Activated CD8-positive, alpha-beta memory T cell treated with anti-CD3 and anti-CD28 coated beads, Interleukin-2, amount 10 ng/mL, durations not matched to agents 7 days and 5 days (primary cell): ENCODE measurements at places on chromosomes 6 and 20. TPM values are rescaled to one million over a fixed set of nuclear protein-coding genes. Genes with fewer than 3 reads are reported as not detected.

DNA sequence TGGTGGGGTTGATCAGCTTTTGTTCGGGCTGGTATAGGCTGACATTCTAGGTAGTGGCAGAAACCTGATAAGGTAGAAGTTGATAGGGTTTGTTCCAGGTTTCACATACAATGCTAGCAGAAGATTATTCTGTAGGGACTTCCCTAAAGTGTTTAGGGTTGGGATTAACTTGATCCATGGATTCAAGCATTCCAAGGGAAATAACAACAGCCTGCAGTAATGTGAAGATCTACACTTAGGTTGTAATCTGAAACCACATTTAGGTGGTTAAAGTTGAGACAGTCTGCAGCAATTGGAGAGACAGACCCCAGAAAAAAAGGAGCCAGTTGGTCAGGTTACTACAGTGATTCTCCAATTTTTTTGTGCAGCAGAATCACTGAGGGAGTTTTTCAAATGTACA is 56.1 kb downstream of the GJA1 start:
- no peak for DNase-seq

GRCh38 chr6:91045161-91045560 is 458.3 kb upstream of the MAP3K7 start:
- no peak for DNase-seq

The SLC13A3 gene
- 0.19 TPM for total RNA-seq

The VNN1 gene
- total RNA-seq: not detected

GRCh38 chr6:34957231-34957783 is 68.3 kb downstream of the ANKS1A start:
- DNase-seq: no peak

The SERINC1 gene
- 52.4 TPM for total RNA-seq

DNA sequence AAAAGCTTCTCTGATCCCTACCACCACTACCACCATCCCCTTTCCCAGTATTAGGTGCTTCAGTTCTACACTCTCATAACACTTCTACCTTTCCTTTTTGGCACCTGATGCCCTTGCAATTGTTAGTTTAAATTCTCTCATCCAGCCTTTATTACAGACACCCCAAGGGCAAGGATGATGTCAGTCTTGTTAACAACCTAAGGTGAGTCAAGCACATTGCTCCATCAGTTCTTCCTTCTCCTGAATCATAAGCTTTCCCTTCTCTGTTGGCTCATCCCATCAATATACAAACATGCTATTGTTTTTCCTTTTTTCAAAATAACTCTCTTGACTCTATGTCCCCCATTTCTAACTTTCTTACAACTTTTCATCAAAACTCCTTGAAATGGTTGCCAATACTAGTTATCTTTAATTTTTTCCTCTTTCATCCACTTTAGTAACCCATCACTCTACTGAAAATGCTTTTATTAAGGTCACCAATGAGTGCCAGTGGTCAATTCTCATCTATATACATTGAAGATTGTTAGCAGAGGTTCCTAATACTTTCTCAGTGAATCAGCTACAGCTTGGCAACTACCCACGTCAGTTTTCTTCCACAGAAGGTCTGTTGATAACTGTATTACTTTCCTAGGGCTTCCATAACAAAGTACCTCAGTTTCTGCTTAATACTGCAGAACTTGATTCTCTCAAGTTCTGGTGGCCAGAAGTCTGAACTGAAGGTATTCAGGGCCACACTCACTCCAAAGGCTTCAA is 97.1 kb upstream of the FLRT3 start:
- DNase-seq: no peak

The FAM83B gene
- not detected for total RNA-seq

The CALHM4 gene
- not detected for total RNA-seq

The ROMO1 gene
- total RNA-seq: 122 TPM

DNA sequence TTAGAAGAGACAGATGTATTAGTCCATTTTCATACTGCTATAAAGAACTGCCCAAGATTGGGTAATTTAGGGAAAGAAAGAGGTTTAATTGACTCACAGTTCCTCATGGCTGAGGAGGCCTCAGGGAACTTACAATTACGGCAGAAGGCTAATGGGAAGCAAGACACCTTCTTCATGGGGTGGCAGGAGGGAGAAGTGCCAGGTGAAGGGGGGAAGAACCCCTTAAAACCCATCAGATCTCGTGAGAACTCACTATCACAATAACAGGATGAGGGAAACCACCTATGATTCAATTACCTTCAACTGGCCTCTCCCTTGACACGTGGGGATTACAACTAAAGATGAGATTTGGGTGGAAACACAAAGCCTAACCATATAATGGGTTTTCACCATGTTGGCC is 28.9 kb upstream of the PNRC1 start:
- no peak for DNase-seq

- no peak for DNase-seq
Measured at GRCh38 chr6:24147511-24148153, 21.6 kb downstream of the NRSN1 start.

The TAP2 gene
- total RNA-seq: 258 TPM

DNA sequence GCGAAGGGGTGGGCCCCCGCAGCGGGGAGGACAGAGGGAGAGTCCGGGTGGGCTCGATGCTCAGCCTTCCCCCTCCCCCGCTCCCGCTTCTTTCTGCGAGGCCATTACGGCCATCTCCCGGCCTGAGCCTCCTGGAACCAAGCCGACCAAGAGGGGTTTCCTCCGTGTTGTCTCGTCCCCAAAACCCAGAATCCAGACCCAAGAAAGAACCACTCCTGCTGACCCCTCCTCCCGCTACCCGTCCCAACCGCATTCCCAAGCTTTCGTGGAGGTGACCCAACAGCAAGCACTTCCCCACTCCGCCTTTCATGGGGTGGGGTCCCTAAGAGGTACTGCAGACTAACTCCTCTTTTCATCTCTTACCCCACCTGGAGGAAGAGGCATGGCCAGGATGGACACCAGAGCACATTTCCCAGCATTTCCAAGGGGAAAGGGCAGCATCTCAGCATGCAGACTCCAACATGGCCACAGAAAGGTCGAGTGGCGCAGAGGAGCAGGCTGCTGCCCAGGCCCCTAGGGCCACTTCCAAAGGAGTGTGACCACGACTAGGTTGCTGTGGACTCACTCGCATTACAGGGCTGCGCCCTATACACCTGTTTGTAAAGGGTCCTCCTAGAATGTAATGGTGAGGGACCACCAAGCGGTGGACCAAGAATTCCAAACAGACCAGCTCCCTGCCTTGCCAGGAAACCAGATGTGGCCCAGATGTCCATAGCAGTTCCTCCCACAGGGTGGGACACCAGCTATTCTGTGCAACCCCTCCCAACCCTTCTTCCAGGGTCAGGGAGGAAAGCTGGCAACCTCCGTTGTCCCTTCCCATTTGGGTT is 53.4 kb downstream of the MRPL14 start:
- peak; percentile 56 for DNase-seq

DNA sequence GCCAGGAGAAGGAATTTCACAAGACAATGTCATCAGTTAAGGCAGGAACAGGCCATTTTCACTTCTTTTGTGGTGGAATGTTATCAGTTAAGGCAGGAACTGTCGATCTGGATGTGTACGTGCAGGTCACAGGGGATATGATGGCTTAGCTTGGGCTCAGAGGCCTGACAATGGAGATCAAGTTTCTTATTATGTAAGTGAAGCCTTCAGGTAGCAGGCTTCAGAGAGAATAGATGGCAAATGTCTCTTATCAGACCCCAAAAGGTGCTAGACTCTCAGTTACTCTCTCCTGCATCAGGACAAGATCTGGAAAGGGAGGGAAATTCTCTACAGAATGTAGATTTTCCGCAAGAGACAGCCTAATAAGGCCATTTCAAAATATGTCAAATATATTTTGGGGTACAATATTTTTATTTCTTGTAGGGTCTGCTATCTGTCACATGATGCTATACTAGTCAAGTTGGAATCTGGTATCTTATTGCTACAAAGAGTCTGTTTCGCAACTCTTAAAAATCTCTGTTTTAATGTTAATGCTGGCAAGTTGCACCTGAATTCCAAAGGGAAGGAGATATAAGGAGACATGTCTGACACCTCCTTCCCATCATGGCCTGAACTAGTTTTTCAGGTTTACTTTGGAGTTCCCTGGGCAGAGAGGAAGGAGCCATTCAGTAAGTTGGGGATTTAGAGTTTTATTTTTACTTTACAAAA is 48.8 kb downstream of the TRDN start:
- DNase-seq: no peak
